ENCODE measurements at places on chromosomes 7 and 10.
A peak's percentile ranks its signal among the peaks of the same experiment; 100 is the strongest.

- DNase-seq = no peak
These were observed 1.6 kb upstream of the HILPDA start for GRCh38 chr7:128453836-128454804.

- peak; percentile 19 for DNase-seq
These were observed 16.3 kb downstream of the ANKRD22 start for GRCh38 chr10:88835096-88835909.

- DNase-seq = no peak
These were observed 97.2 kb upstream of the BTBD16 start for GRCh38 chr10:122173766-122174435.

DNA sequence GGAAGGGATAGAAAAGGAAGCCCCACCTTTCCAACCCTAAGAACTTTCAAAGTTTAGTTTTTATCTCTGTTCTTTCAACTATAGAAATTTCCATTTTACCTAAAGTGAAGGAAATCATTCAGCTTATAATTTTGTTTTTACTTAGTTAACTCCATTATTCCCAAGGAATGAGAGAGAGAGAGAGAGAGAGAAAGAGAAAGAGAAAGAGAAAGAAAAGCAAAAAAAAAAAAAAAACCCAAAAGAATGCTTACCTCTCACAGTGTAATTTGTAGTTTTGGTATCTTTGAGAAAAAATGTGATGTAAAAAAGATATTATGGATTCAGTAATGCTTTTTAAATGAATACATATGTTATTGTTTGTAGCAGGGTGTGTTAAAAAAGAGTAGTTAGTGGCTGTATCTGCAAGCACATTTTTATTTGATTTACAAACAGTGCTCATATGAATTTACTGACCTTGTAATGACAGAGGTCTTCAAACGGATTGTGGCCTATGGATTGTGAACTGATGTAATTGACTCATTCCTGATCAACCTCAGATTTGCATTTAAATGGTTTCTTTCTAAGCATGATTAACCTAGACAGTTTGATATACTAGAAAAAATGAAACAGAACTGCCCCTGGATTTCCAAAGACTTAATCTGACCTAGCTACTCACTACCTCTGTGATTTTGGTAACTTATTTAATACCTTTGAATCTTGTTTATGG, 64.9 kb downstream of the LCOR start:
- DNase-seq = no peak

DNA sequence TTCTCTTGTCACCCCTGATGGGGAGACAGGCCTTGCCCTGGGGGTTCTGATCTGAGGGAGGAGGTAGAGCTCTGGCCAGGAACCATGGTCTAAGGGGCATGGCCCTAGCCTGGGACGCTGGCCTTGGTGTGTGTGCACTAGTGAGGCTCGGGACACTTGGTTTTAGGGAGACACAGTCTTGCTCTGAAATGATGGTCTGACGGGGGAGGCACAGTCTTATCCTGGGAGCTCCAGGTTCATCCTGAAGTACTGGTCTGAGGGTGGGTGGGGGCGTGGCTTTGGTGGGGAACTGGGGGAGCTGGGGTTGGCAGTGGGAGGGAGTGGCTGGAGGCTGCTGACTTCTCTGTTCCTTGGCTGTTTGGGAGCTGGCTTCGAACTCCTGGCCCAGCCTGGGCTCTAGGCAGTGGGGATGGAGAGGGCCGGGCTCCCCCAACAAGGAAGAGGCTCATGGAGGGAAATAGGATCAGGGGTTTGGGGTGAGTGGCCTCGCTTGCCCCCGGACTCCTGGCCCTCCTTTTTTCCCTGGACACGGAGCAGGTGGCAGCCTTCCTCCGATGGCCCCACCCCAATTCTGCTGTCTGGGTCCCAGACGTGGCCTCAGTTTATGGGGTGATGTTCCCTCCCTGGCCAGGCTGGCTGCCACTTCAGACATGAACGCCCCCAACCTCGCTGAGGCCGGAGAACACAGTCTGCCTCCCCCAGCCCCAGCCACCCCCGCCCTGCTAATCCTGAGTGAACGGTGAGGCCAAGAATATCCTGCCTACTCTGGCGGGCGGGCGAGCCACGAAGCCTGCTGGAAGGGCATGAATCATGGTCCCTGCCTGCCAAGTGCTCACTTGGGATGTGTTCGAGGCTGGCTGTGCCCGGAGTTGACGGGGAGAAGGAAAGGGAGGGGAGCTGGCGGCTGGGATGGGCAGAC, 43.5 kb downstream of the TMEM270 start:
- no peak for DNase-seq

GRCh38 chr7:77458786-77459185, 42.6 kb upstream of the GSAP start:
- no peak for DNase-seq

DNA sequence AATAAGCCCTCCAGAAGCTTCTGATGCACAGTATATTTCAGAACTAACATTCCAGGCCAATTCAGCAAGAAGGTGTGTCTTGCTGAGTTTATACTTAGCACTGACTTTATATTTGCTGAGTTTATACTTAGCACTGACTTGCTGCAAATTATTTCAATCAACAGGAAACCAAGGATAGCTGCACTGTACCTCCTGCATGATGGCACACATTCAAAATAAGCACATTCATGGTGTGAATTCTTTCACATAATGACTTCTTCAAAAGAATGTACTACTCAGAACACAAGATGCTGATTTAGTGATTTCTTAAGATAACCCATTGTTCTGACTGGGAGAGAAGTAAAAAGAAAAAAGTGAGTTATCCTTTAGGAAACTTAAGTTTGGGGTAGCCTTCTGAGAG, 52.0 kb downstream of the JAZF1 start:
- DNase-seq = no peak

DNA sequence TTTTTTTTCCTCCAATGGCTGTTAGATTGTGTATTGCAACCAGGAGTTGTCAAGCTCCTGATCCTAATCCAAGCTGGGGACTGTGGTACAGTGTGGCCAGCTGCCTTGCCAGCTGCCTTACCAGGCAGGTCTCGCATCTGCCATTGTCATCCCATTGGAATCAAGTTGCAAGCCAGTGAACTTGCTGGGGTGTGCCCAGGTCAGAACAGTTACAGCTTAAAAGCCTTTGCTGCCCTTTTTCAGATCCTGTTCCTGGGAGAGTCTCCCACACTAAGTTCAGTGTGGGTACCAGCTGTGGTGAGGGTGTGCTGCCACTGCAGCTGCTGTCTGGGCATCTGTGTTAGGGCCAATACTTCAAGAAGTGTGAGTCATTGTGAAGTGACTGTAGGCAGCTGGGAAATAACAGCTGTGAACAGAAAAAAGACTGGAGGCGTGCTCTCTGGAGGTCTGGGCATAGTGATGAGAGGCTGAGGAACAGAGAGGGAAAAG, 72.8 kb downstream of the CCNY start:
- no peak for DNase-seq

- no peak for DNase-seq
These were observed 28.0 kb upstream of the SEM1 start for GRCh38 chr7:96737545-96738050.

- DNase-seq = no peak
These were observed 10.9 kb upstream of the TAS2R39 start for GRCh38 chr7:143172354-143172753.

GRCh38 chr10:97744405-97745035, 7.6 kb downstream of the ZFYVE27 start:
- no peak for DNase-seq

DNA sequence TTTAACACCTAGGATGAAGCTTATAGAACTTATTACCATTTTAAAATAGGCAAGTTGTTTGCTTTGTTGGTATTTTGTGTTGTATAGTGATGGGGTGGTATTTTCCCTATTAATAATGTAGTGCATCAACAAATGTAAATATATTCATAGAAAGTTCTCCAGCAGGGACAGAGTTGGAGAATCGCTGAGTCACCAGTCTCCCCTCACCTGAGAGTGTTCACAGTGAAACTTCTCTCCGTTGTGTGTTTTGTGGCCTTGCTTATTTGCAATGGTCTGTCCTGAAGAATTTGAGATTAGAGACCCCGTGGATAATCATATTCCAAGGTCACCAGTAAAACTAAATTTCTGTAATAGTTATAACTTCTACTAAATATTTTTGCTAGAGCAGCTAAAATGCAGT, 51.0 kb downstream of the HDAC9 start:
- DNase-seq = no peak

DNA sequence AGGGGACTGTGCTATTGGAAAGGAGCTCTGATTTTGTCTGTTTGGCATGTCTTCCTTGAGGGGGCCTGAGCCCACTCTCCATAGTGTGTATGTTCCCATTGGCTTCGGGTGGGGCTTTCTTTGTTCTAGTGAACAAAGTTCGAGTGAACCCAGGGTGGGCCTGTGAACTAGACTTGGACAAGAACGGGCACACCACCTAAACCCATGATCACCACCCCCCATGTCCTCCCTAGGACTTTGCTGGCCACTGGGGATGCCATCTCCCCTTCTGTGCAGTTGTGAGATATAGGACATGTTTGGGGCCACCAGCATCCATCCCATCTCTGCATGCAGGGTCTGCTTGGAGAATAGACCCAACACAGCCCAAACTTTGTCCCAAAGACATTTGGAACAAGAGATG, 195.5 kb upstream of the LYZL2 start:
- no peak for DNase-seq

DNA sequence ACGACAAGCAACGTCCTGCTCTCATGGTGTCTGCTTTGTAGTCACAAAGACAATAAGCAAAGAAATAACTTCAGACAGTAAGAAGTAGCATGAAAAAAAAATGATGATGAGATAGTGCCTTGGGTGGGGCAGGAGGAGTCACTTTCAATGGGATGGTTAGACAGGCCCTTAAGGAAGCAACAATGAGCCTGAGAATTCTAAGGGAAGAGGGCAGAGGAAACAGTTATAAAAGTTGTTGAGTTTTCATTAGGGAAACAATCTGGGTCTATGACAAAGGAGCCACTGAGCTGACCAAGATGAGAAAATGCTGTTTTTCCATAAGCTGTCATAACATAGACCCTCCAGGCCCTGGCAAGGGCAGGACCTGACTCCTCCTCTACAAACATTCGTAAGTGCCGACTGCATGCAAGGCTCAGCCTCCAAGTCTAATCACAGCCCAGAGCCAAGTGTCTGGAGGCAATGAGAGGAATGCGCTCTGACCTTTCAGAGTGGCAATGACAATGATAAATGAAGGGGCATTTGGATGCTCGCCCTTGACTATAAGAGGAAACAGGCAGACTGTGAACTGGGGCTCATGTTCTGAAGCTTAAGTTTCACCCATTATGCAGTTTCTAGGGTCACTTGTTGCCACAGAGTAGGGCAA, 43.7 kb downstream of the PPP1R3C start:
- no peak for DNase-seq

DNA sequence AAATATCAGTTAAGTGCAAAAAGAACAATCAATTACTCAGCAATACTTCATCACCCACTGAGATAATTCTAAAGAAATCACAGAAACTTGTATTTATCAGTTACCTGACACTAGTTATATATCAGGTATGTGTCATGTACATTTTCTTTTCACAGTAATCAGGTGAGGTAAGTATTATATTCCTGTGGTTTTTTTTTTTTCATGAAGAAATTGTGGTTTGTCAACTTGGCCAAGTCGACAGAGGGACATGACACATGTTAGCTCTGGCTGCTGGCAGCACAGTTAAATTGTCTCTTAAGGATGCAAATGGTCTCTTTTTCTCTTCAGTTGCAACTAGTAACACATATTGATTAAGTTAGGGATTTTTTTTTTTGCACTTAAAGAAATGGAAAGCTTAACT, 13.7 kb upstream of the GPR141 start:
- no peak for DNase-seq

GRCh38 chr10:26335574-26336093, 102.5 kb upstream of the APBB1IP start:
- DNase-seq = no peak

GRCh38 chr10:117152668-117153067, 14.6 kb upstream of the VAX1 start:
- DNase-seq = no peak

GRCh38 chr10:128571071-128571470, 444.8 kb upstream of the MKI67 start:
- no peak for DNase-seq

- DNase-seq = no peak
These were observed 184.7 kb upstream of the PCDH15 start for GRCh38 chr10:54985732-54986131.

GRCh38 chr10:2011106-2011716, 273.9 kb upstream of the ADARB2 start:
- no peak for DNase-seq

GRCh38 chr10:25082276-25083204, 66.1 kb downstream of the THNSL1 start:
- no peak for DNase-seq

GRCh38 chr7:114488696-114489095, 74.1 kb downstream of the FOXP2 start:
- DNase-seq = no peak

- DNase-seq = no peak
These were observed 76.2 kb upstream of the SLC25A13 start for GRCh38 chr7:96397936-96398598.

GRCh38 chr7:92832534-92833023, 3.8 kb downstream of the CDK6 start:
- no peak for DNase-seq

GRCh38 chr7:30744075-30744417, 7.9 kb upstream of the INMT start:
- DNase-seq = no peak

DNA sequence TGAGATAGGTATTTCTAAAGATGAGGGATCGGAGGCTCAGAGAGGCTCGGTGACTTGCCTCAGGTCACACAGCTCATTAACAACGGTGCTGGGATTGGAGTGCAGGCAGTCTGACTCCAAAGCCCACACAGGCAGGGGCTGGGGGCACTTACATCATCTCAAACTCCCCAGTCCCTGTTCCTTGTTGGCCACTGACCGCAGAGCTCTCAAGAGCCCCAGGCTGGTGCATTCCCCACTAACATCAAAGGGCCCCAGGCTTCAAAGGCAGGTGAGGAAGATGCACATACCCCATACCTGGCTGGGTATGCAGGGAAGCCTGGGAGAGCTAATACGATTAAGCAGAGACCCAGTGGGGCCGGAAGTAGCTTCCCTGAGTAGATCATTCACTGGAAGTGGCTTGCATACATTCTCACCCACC, 13.7 kb upstream of the NODAL start:
- DNase-seq = no peak

DNA sequence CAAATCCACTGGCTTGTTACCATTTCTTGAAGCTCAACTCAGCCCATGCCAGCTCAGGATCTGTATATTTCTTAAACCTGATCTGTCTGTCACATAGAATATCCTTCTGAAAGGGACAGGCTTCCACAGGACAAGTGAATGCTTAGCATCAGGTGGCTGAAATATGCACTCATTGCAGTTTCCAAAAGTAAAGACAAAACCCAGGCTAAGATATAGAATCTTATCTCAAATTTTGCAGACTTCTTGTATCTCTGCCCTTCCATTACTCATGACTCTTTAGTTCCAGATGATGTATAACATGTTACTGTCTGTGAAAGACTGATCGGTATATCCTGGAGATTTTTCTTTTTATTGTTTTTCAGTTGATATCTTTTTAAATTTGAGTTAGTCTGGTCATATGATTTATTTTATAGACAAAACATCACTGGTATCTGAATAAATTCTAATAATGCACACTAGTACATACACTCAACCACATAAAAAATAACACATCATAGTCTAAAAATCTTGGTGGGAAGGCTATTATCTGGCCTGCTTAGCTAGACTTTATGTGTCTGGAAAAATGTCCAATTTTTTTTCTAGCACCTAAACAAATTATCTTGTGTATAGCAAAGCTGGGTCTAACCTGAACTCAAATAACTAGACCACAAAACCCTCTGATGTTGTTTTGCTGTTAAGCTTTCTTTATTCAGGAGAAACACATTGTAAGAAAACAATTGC, 182.6 kb downstream of the ADAM12 start:
- no peak for DNase-seq

GRCh38 chr10:29731760-29732159, 97.0 kb upstream of the SVIL start:
- DNase-seq = no peak
